Progenitor cell of endocrine pancreas (in vitro differentiated cells): ENCODE measurements at places on chromosomes 4 and X.

- no peak for DNase-seq
Observed at GRCh38 chr4:67616478-67616877, 58.0 kb downstream of the STAP1 start.

DNA sequence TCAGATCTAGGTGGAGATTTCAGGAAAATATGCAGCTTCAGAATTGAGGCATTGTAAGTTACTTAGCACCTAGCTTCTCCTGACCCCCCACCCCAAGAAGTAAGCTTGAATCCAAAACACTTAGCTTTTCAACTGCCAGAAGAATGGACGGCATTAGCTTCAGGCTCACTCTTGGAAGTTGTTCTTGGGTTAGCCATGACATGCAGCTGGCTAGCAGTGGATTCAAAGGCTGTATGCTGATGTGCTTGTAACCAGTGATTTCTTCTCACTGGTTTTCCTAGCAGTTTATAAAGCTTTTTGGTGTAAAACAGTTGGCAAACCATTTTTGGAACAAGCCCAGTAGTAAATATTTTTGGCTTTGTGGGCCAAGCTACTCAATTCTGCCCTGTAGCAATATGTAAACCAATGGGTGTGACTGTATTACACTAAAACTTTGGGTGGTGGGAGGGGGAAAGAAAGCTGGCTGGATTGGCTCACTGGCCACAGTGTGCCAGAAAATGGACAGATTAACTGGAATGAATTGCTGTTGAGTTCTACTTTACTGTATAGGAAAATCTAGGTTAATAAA lies 85.6 kb downstream of the SHROOM2 start:
- no peak for DNase-seq

DNA sequence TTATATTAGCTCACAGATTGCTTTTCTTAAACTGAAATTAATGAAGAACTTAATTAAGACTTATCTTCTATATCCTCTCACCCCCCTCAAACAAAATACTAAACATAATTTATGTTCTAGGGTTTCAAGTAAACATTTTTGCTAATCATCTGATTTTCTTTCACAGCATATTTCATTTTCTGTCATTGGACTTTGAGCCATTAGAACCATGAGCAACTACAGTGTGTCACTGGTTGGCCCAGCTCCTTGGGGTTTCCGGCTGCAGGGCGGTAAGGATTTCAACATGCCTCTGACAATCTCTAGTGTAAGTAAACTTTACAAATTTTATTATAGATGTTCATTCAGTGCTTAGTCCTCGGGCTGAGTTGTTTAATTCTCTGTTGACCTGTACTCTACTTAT lies 3.3 kb downstream of the PDLIM5 start:
- no peak for DNase-seq

- no peak for DNase-seq
Observed at GRCh38 chr4:123340381-123340701, 56.3 kb upstream of the SPRY1 start.
